ENCODE measurements at places on chromosomes 5 and 9.
A peak's percentile ranks its signal among the peaks of the same experiment; 100 is the strongest.

DNA sequence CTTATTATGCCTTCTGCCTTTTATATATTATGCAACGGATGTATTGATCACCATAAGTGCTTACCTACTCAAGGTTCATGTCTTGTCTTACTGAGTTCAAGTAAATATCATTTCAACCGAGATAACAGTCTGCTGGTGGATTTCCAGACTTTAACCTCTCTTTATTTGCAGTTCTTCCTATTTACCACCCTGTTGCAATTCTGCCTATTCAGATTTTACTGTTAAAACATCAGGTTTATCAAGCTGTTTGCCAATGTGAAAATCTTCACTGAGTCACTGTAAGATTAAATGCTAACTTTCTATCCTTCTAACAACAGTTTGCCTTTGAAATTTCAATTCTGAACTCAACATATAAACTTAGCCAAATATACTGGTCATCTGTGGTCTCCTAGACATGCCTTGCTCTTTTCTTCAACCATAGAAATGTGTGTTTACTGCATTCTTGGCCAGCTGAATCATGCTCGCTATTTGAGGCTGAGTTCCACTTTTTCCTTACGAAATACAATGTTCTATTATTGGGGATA, 471.7 kb upstream of the RORB start:
- H3K4me1 ChIP-seq, result peaks cover 16% of the 10 kb centered on the region
- no peaks in the 10 kb centered on the region for H3K27me3 ChIP-seq
- peaks cover 7% of the 10 kb centered on the region for H3K36me3 ChIP-seq
- no peak for DNase-seq
- no peak overlapping the region for H3K27ac ChIP-seq
- H3K4me3 ChIP-seq, result no peak overlapping the region

- H3K36me3 ChIP-seq, result peaks cover 5% of the 10 kb centered on the region
- H3K4me1 ChIP-seq, result no peaks in the 10 kb centered on the region
- H3K27me3 ChIP-seq, result no peaks in the 10 kb centered on the region
- no peak overlapping the region for H3K4me3 ChIP-seq
- DNase-seq, result no peak
- H3K27ac ChIP-seq, result no peak overlapping the region
Observed at GRCh38 chr5:35393901-35394300, 163.6 kb upstream of the PRLR start.

DNA sequence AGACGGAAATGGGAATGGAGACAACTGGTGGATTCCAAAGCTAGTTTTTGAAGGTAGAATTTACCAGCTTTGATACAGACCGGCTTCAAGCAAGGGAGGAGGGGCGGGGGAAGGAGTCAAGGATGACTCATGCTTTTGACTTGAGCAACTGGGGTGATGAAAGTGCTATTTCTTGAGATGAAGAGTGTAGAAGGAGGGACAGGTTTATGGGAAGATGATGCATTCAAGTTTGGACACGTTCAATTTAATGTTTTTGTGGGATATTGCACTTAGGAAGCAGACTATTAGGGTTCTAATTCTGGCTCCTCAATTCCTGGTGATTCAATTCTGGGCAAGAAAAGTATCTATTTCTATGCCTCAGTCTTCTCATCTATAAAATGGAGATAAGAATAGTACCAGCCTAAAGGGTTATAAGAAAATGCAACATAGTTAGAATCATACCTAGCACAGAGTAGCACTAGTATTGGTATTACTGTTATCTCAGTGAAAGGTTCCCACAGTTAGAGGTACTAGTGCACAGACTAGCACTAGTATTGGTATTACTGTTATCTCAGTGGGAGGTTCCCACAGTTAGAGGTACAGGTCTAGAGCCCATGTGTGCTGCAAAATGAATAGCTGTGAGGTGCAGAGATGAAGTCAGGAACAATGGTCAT, 4.6 kb downstream of the NIPAL4 start:
- peak; percentile 77 for DNase-seq
- H3K36me3 ChIP-seq, result no peaks in the 10 kb centered on the region
- H3K27me3 ChIP-seq, result peaks cover 10% of the 10 kb centered on the region
- peak overlapping the region; percentile 68 for H3K4me3 ChIP-seq
- peaks cover 42% of the 10 kb centered on the region for H3K4me1 ChIP-seq

GRCh38 chr5:176629853-176630680, at the start of the genes EIF4E1B and SNCB:
TSS of gene EIF4E1B (plus strand) at chr5:176630675. CDS start at chr5:176642788, 12,113 bp downstream.
TSS of gene SNCB (minus strand) at chr5:176630534. CDS start at chr5:176629654, 880 bp downstream.
- H3K36me3 ChIP-seq, result no peaks in the 10 kb centered on the region
- peak within 1 kb of the TSS; percentile 19 for H3K4me3 ChIP-seq
- H3K27ac ChIP-seq, result no peak within 1 kb of the TSS
- peak; percentile 70 for DNase-seq

DNA sequence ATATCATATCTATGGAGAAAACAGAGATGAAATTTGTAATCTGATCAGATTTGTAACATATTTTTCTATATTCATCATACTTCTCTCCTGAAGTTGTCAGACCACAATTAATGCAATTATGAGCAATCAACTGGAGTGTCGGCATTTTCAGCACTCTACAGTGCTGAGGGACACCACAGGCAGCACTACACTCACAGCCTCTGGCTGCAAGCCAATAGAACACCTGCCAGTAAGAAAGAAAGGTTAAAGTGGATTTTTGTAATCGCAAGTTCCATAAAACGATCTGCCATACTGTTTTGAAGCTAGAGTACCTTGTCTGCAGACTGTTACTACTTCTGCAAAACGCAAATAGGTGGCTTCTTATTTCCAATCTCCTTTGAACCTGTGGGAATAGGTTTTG, 147.6 kb downstream of the ADAMTS6 start:
- no peaks in the 10 kb centered on the region for H3K36me3 ChIP-seq
- no peak overlapping the region for H3K27ac ChIP-seq
- no peaks in the 10 kb centered on the region for H3K4me1 ChIP-seq

DNA sequence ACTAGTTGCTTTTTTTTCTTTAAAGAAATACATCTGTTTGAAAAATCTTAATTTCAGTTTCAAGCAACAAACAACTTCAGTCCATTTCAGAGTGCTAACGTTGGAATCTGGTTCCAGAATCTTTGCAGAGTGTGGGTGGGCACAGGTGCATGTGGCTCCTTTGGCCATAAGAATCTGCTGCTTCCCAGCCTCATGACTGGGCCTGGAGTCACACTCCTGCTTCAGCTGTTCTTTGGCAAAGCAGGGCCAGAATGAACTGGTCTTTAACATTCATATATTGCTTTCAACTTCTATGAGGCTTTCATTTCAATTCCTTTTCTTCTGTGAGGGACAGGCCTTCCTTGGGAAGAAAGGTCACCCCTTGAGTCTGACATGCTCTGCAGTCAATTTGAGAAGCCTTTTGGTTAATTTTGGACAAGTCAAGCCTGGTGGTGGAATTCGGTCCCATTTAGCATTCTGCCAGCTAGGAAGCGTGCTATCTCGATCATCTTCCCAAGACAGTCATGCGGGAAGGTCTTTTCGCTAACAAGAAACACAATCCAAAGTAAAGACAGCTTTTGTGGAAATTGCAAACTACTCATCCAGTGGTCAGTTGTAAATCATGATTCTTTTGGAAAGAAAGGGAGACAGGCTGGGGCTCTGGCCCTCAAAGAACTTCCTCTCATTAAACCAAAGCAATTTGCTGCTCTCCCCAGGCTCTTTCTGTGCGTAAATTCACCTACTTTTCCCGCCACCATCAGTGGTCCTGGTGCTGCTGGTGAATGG, 55.2 kb downstream of the SLC1A3 start:
- no peaks in the 10 kb centered on the region for H3K36me3 ChIP-seq
- no peaks in the 10 kb centered on the region for H3K4me1 ChIP-seq
- no peak overlapping the region for H3K27ac ChIP-seq

Data from natural killer cell treated with Interleukin-12 subunit alpha and Interleukin-12 subunit beta and Interleukin-15 and Interleukin-18, amount 100 ng/mL, for 72 hours (primary cell).